COR-L47 (cell line): ENCODE measurements at places on chromosomes 4 and X.

DNA sequence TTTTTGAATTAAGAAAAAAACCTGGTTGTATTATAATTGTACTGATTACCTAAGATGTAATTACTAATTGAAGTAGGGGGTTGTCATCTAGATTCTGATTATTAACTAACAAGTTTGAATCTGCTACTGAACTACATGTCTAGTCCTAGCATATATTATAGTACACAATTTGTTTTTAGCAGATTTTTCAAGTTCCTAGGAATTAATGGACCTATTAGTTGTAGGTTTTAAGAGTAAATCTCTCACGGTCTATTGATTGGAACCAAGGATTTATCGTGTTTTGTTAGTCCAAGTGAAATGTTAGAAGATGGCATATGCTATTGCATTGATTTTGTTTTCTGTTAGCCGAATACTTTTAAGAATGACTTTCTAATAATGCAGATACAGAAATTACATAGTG lies 20.8 kb downstream of the PTPN13 start:
- no peak for DNase-seq

DNA sequence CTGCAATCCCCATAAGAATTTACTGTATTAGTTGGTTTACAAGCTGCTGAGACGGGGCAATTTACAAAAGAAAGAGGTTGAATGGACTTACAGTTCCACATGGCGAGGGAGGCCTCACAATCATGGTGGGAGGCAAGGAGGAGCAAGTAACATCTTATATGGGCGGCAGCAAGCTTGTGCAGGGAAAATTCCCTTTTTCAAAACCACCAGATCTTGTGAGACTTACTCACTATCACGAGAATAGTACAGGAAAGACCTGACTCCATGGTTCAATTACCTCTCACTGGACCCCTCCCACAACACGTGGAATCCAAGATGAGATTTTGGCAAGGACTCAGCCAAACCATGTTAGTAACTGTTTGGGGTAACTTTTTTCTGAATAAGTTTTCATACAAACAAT lies 1.8 kb upstream of the SPATA18 start:
- no peak for DNase-seq

DNA sequence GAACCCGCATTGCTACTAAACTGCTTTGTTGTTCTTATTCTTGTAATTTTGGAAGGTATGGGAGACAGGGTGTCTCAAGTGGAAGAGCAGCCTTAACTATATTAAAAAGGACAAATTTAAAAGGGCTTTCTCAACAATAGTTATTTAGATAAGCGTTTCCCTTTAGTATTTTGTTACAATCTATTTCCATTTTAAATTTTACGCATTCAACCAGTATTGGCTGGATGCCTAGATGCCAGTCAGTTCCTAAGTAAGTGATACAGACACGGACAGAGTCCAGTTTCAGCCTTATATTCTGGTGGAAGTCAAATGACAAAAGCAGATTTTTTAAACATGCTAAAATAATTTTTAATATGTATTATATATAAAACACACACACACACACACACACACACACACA lies 28.3 kb downstream of the FAT1 start:
- no peak for DNase-seq

DNA sequence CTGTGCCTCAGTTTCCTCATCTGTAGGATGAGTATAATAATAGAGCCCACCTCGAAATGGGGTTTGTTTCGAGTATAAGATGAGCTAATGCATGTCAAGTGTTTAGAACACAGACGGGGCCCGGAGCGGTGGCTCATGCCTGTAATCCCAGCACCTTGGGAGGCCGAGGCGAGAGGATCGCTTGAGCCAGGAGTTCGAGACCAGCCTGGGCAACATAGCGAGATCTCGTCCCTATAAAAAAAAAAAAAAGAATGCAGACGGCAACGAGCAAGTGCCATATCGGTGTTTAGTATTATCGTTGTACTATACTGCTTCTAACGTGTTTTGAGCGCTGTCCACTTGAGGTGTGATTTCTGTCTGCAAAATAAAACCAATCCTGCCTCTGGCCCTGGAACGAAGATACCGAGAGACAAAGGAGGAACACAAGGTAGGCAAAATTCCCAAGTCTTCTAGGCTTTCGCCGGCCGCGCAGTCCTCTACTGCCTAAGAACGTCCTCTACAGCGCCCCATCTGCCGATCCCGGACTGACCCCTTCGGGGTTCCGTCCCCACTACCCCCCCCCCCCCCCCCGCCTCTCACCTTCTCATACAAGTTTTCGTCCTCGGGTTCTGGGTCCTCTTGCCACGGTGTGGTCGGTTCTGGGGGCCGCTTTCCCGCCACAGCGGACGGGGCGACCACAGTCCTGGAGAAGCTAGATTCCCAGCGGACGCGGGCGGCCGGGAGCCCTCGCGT lies 442 bp downstream of the NDUFB11 start:
- DNase-seq = peak; percentile 15

- DNase-seq = no peak
Observed at GRCh38 chr4:113955948-113956347, 23.5 kb downstream of the ARSJ start.

DNA sequence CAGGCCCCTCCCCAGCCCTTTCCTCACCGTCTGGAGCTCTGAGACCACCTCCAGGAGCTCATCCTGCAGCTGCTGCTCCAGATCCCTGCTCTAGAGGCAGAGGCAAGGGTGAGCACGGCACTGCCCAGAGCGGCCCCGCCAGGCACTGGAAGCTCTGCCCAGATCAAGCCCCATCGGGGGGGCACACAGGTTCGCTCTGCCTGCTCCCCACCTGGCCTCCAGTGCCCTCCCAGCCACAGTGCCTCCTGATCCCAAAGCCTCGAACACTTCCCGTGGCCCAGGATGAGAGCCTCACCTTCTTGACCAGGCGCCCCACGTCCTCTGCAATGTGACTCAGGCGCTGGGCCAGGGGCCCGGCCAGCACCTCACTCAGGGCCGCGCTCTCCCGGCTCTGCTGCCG lies 5.0 kb downstream of the ARHGAP4 start:
- DNase-seq = no peak

- no peak for DNase-seq
Observed at GRCh38 chrX:13778916-13779315, 38.0 kb downstream of the GPM6B start.

- no peak for DNase-seq
Observed at GRCh38 chrX:9482408-9482807, 17.6 kb downstream of the TBL1X start.

- DNase-seq = no peak
Observed at GRCh38 chr4:128299848-128300247, 12.2 kb upstream of the PGRMC2 start.

- DNase-seq = no peak
Observed at GRCh38 chrX:6225288-6225910, 3.3 kb downstream of the NLGN4X start.

- DNase-seq = no peak
Observed at GRCh38 chr4:67616478-67616877, 58.0 kb downstream of the STAP1 start.

GRCh38 chr4:115292320-115293092 lies 179.1 kb upstream of the NDST4 start:
- no peak for DNase-seq

DNA sequence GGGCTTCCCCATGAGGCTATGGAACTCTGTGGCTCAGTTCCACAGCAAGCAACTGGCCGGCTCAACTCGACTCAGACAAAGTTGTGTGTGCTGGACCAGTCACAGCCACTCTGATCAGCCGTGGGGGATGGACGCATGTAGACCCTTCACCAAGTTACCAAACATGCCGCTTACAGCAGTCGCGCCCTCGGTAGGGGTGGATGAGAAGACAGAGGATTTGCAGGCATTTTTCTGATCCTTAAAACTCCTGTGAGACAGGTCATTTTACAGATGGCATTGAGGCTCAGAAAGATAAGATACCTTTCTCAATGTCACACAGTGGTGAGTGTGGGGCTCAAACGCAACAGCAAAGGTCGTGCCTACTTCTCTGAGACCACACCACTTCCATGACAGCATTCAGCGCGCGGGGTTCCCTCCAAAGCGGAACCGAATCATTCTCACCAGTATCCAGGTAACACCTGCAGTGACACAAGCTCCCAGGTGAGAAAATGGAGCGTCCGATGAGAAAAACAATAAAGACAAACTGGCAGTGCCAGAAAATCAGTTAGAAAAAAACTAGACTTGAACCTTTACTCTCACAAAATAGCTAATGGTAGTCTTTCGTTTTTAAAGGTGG lies 83.6 kb downstream of the RELL1 start:
- DNase-seq = no peak

DNA sequence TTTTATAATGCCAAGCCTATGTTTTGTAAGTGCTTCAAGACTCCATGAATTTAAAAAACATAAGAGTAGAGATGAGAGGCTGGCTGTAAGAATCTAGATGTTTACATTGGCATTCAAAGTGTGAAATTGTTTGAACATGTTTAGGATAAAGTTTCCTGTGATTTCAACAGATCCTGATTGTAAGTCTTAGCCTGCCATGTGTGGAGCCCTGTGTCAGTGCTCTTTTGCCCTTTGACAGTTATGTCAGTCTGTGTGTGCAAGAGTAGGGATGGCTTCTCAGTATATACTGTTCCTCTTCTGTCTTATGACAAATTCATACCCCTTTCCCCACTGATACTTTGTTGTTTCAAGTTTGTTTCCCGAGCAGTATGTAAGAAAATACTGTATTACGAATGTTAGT lies 68.2 kb downstream of the USP9X start:
- DNase-seq = no peak

- no peak for DNase-seq
Observed at GRCh38 chr4:99817309-99817890, 773 bp downstream of the DAPP1 start.

DNA sequence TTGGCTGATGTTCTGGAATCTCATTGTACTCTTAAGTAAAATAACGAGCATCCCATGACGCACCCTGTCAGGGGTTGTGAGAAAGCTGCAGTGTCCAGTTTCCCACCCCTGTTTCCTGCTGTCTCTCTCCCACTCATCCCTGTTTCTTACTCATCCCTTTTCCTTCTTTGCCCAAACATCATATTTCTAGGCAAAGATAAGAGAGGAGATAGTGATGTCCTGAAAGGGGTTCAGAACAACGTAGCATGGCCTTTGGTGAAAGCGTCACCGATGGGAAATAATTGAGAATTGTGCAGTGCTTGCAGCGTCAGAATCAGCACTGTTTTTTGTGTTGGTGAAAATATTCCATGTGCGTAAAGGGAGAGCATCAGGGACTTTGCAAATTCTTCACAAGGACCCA lies 23.5 kb upstream of the TMEM165 start:
- no peak for DNase-seq

DNA sequence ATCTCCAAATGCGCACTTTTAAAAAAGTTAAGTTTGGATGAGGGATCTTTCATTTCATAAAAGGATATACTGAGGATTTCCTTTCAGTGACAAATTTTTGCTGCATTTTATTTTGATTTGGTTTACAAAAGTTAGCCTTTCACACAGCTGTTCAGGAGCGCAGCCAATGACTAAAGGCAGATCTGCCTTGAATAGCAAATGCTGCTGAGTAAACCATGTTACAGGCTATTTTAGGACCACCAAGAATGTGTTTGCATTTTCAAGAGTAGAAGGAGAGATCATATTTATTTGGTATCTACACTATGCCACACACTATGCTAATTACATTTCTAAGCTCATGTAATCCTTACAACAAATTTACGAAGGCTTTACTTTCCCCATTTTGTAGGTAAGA lies 92.1 kb downstream of the MAMLD1 start:
- DNase-seq = no peak

DNA sequence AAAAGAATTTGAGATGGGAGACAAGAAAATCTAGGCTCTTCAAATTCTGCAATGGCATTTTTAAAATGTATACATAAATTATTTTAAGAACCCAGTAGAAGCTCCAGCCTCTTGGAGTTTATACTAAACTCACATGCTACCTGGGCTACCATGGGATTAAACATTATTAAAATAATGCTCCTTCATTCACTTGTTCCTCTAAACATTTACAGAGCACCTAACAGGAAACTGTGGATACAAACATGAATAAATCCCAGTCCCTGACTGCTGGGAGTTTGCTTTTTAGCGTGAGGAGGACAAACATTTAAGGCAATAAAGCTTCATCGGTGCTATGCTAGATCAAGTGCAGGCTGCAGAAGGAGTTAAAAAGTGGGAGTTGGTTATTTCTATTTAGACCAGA lies 5.4 kb upstream of the SPP1 start:
- no peak for DNase-seq

DNA sequence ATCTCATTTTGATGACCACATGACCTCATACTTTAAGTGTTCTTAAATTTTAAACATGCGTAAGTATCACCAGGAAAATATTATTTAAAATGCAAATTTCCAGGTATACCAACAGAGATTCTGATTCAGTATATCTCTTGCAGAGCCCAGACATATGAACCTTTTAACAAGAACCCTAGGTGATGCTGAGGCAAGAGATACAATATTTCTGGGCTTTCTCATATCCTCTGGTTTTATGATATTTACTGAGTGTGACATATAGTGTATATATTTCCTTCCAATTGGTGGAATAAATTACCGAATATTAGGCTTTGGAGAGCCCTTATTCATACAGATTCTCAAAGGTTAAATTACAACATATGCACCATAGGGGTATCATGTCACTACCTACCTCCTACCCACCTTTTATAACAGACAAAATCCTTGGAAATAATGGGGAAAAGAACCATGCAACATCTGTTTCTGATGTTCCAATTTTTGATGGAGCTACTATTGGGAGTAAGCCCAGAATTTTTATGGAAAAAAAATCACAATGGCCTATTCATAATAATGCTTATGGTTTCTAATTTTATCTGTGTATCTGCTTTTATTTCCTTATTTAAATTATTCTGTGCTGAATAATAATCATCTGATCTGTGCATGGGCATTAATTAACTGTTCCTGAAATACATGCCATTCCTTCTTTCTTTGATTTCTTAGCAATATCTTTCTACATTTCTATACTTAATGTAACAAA lies 27.1 kb downstream of the KCTD8 start:
- no peak for DNase-seq

- DNase-seq = peak; percentile 79
Observed at GRCh38 chr4:9924750-9925149, 96.5 kb downstream of the SLC2A9 start.

DNA sequence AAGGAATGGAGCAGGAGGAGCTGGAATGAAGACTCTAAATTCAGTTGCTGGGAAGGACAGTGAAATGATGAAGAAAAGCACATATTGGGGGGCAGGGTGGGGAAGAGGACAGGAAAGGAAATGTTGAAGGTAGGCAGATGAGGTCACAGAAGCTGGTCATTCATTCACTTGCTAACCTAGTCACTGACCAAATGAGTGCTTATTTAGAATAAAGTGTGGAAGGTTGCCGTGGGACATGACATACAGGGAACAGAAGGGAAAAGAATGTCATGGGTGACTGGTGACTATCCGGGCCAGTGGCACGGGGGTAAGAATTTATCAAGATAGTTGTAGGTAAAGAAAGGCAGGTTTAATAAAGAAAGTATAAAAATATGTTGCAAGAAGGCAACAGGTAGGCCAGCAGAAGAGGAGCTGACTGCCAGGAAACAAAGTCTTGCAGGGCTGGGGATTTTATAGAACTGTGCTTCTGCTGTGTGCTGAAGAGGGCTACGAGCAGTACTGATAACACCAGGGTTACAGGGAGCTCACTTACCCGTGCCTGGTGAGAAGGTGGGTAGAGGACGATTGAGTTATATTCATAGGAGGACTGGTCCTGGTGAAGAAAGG lies 31.9 kb upstream of the TLR3 start:
- DNase-seq = no peak
